ENCODE measurements at places on chromosomes 7 and 10. TPM values are rescaled to one million over a fixed set of nuclear protein-coding genes. Genes with fewer than 3 reads are reported as not detected.

DNA sequence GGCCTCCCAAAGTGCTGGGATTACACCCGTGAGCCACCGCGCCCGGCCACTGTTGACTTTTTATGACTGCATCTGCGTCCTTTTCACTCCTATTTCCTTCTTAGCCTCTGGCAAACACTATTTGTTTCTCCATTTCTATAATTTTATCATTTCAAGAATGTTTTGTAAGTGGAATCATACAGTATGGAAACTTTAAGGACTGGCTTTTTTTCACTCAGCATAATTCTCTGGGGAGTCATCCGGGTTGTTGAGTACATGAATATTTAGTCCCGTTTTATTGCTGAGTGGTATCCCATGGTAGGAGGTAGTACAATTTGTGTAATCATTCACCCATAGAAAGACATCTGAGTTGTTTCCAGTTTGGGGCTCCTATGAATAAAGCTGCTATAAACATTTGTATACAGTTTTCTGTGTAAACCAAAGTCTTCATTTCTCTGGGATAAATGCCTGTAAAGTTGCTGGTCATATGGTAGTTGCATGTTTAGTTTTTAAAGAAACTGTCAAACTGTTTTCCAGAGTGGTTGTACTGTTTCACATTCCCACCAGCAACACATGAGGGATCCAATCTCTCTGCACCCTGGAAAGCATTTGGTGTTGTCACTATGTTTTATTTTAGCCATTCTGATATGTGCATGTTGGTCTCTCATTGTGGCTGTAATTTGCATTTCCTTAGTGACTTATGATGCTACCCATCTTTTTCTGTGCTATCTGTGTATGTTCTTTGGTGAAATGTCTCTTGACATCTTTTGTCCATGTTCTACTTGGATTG is 139.6 kb upstream of the EEPD1 start:
- H3K36me3 ChIP-seq: no peaks in the 10 kb centered on the region
- H3K4me3 ChIP-seq: no peak overlapping the region
- no peaks in the 10 kb centered on the region for H3K4me1 ChIP-seq
- DNase-seq: no peak
- no peak overlapping the region for H3K27ac ChIP-seq

The ENKUR gene
- not detected for total RNA-seq

DNA sequence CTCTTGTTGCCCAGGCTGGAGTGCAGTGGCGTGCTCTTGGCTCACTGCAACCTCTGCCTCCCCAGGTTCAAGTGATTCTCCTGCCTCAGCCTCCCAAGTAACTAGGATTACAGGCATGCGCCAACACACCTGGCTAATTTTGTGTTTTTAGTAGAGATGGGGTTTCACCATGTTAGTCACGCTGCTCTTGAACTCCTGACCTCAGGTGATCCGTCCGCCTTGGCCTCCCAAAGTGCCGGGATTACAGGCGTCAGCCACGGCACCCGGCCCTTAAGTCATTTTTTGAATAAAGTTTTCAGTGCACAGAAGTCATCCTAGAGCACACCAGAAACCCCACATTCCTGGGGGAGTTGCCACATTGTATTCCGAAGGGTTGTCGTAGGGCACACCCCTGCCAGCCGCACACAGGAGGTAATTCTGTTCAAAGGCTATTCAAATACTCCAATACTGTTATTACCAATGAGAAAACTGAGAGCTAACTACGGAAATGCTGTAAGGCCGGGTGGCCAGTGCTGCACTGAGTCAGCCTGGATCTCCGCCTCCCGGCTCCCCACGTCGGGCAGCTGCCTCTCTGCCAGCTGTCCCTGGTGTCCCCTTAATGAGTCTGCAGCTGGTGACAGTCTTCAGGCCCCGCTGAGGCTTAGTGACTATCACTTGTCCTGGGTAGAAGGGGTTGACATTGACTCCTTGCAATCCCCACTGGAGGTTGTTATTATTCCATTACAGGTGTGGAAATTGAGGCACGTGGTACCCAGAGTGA is 8.6 kb upstream of the RFC2 start:
- H3K4me3 ChIP-seq: no peak overlapping the region
- no peaks in the 10 kb centered on the region for H3K27me3 ChIP-seq
- H3K4me1 ChIP-seq: no peaks in the 10 kb centered on the region
- H3K27ac ChIP-seq: no peak overlapping the region
- no peak for DNase-seq

The KCTD7 gene
- total RNA-seq: 12.5 TPM

DNA sequence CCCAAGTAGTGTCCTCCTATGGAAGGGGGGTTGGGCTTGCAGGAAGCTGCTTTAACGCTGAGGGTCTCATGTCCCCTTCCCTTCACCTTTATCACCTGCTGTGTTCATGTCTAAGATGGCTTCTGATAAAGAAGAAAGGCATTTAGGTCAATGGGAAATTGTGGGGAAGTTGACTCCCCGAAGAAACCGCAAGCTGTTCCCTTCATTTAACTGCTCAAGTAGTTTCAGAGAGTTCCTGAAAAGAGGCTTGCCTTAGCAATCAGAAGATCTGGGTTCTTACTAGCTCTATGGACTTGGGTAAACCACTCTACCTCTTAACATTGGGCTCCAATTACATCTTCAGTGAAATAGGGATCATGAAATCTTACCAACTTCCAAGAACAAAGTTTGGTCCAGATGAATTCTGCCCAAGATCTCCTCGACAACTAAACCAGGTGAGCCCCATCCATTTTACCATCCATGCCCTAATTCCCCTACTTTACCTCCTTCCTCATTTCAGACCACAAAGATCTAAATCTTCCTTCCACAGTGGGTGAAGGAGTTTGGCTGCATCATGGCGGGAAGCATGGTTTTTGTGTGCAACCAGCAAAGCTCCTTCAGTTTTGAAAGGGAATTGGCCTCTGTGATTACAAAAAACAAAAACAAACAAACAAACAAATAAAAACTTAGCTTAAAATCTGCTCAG is 30.4 kb upstream of the UCN3 start:
- no peaks in the 10 kb centered on the region for H3K4me1 ChIP-seq
- no peak for DNase-seq
- no peaks in the 10 kb centered on the region for H3K36me3 ChIP-seq
- no peaks in the 10 kb centered on the region for H3K27me3 ChIP-seq
- no peak overlapping the region for H3K27ac ChIP-seq

DNA sequence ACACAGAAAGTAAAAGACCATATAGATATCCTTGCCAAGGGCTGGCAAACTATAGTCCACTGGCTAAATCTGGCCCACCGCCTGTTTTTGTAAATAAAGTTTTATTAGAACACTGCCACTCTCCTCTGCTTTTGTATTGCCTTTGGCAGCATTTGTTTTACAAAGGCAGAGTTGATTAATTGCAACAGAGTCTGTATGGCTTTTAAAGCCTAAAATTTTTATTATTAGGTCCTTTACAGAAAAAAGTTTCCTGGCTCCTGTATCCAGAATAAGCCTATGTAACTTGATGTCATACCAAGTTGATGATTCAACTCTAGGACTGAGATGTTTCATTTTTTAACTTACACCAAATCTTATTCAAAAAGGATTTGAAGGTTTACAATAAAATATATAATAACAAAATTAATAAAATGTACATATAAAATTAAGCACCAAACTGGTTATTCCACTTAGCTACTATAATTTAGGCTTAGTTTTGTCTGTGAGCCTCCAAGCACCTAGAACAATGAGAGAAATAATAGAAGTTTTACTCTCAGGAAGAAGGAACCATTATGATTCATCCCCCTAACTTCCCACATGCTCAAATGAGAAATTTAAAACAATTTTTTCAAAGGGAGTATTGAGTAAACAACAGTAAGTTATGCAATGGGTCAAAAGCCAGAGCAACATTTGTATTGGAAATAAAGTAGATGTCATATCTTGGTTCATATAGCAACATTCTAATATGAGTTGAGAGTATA is 31.9 kb downstream of the CPED1 start:
- H3K27me3 ChIP-seq: no peaks in the 10 kb centered on the region
- no peak for DNase-seq
- H3K4me1 ChIP-seq: no peaks in the 10 kb centered on the region
- no peak overlapping the region for H3K27ac ChIP-seq
- H3K4me3 ChIP-seq: no peak overlapping the region

GRCh38 chr7:35599645-35600044 is 95.3 kb downstream of the HERPUD2 start:
- no peak for DNase-seq
- no peak overlapping the region for H3K4me3 ChIP-seq
- no peaks in the 10 kb centered on the region for H3K4me1 ChIP-seq
- no peaks in the 10 kb centered on the region for H3K36me3 ChIP-seq

DNA sequence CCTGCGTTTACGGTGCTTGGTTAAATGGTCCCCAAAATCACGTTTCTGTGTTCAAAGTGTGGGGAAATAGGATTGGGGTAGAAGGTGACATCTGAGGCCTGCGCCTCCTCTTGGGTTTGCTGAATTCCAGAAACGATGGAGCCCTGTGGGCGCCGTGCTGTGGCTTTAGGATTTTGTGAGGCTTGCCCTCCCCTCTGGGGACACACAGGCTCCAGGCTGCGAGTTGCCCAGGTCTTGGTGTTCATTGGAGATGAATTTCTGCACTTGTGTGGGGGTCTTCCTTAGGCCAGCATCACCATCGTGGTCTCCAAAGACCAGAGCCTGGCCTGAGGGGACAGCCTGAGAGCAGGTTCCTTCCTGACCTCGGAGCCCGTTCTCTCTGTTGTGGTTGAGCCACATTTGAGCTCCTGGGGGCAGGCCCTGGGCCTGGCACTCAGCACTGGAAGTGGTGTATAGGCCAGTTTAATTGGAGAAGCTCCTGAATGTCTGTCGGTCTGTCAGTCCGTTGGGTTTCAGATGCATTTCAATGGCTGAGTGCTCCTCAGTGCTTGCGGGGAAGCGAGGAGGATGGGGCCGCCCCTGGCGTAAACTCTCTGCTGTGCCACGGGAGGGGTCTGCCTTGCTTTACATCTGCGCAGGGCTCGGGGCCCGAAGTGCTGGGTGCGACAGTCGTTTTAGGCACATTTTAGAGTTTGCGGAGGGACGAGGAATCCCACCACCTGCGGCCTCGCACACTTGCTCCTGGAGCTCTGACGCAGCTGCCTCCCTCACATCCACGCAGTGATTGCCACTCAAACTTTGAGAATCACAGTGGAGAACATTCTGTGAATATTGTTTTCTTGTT is 71.7 kb downstream of the DNAJB6 start:
- no peaks in the 10 kb centered on the region for H3K27me3 ChIP-seq
- H3K4me1 ChIP-seq: peaks cover 10% of the 10 kb centered on the region
- H3K27ac ChIP-seq: no peak overlapping the region
- no peak overlapping the region for H3K4me3 ChIP-seq

The VAX1 gene
- not detected for total RNA-seq

The SSC4D gene
- 0.55 TPM for total RNA-seq

GRCh38 chr10:1379601-1380000 is 323.4 kb downstream of the WDR37 start:
- peaks cover 6% of the 10 kb centered on the region for H3K27me3 ChIP-seq
- H3K4me3 ChIP-seq: no peak overlapping the region
- no peaks in the 10 kb centered on the region for H3K4me1 ChIP-seq
- DNase-seq: no peak
- no peak overlapping the region for H3K27ac ChIP-seq
- no peaks in the 10 kb centered on the region for H3K36me3 ChIP-seq

DNA sequence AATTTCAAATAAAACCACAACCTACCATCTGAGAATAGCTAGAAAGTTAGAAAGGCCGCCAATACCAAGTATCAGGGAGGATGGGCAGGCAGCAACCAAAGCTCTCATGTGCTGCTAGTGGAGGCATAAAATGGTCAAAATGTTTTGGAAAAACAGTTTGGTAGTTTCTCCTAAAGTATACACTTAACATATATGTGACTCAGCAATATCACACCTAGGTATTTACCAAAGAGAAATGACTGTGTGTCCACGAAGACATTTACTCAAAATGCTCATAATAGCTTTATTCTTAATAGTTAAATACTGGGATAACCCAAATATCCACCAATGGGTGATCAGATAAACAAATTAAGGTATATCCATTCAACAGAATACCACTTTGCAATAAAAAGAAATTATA is 14.3 kb downstream of the RHEB start:
- H3K27me3 ChIP-seq: no peaks in the 10 kb centered on the region
- no peaks in the 10 kb centered on the region for H3K36me3 ChIP-seq
- no peak for DNase-seq
- no peak overlapping the region for H3K4me3 ChIP-seq

The PON1 gene
- total RNA-seq: not detected

Data from CD8-positive, alpha-beta memory T cell (primary cell).